ENCODE measurements at places on chromosomes 16 and 17.

DNA sequence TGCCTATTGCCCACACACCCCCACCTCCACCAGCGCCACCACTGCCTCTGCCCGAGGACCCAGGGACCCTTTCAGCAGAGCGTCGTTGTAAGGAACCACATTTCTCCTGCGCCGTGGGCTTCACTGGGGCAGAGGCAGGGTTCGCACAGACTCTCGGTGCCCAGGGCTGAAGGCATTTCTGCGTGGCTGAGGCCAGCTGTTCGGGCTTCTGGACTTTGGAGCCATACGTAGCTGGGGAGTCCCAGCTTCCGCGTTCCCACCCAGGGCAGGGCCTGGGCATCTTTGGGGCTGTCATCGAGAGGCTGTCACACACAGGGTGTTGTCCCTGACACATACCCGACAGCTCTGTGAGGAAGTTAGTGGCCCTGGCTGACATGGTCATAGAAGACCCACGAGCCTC, 16.0 kb upstream of the SMIM5 start:
- DNase-seq, result no peak
- peaks cover 73% of the 10 kb centered on the region for H3K36me3 ChIP-seq
- no peak overlapping the region for H3K27ac ChIP-seq
- no peak overlapping the region for H3K4me3 ChIP-seq

DNA sequence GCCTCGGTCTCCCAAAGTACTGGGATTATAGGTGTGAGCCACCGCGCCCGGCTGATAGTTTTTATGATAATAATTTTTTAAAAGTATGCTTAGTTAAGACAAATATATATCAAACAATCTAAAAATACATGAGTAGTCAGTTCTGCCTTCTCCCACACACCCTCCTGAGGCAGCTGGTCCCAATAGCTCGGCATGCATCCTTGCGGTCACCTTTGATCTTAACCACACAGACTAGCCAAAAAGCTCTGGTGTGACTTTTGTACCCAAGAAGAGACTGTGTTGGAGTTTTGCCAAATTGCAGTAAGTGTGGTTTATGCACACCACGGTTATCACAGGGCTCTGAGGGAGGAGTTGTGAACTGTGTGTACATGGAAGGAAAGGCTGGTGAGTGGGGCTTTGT, 25.6 kb downstream of the ATP6V0A1 start:
- peaks cover 93% of the 10 kb centered on the region for H3K36me3 ChIP-seq
- no peak for DNase-seq
- peak overlapping the region; percentile 55 for H3K27ac ChIP-seq
- H3K27me3 ChIP-seq, result no peaks in the 10 kb centered on the region

DNA sequence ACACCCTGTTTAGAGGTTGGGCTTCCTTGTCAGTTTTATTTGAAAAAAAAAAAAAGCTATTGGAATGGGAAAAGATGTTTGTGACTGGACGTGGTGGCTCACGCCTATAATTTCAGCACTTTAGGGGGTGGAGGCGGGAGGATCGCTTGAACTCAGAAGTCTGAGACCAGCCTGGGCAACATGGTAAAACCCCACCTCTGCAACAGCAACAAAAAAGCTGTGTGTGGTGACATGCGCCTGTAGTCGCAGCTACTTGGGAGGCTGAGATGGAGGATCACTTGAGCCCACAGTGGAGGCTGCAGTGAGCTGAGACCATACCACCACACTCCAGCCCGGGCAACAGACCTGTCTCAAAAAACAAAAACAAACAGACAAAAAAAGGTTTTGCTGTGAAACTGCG, 66.1 kb upstream of the SIAH1 start:
- H3K4me3 ChIP-seq, result no peak overlapping the region
- peak; percentile 18 for DNase-seq
- peaks cover 8% of the 10 kb centered on the region for H3K4me1 ChIP-seq
- H3K36me3 ChIP-seq, result no peaks in the 10 kb centered on the region
- H3K27me3 ChIP-seq, result no peaks in the 10 kb centered on the region

GRCh38 chr16:17657045-17657444, 186.3 kb upstream of the XYLT1 start:
- H3K27me3 ChIP-seq, result no peaks in the 10 kb centered on the region
- no peak overlapping the region for H3K4me3 ChIP-seq
- no peaks in the 10 kb centered on the region for H3K36me3 ChIP-seq
- no peak for DNase-seq

- peaks cover 9% of the 10 kb centered on the region for H3K4me1 ChIP-seq
- no peak overlapping the region for H3K27ac ChIP-seq
- no peak overlapping the region for H3K4me3 ChIP-seq
Measured at GRCh38 chr17:41417576-41418015, 6.8 kb downstream of the KRT37 start.

DNA sequence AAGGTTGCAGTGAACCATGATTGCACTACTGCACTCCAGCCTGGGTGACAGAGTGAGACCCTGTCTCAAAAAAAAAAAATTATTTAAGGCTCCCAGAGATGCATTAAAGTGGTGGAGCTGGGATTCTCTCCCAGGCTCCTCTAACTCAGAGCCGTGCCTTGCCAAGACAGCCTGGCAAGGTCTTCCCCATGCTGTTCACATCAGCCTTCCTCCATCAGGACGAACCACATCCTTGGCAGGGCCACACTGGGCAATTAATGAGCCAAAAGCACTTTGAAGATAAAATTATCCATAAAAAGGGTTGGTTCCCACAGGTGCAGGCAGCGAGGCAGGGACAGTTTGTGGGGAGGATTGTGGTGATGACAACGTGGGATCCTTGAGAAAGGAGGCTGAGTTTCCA, 19.8 kb upstream of the BBS2 start:
- no peaks in the 10 kb centered on the region for H3K36me3 ChIP-seq
- DNase-seq, result no peak
- H3K4me3 ChIP-seq, result no peak overlapping the region
- H3K27ac ChIP-seq, result no peak overlapping the region
- no peaks in the 10 kb centered on the region for H3K4me1 ChIP-seq
- no peaks in the 10 kb centered on the region for H3K27me3 ChIP-seq

- no peak overlapping the region for H3K27ac ChIP-seq
- H3K4me1 ChIP-seq, result no peaks in the 10 kb centered on the region
- no peak for DNase-seq
- H3K36me3 ChIP-seq, result peaks cover 25% of the 10 kb centered on the region
- no peaks in the 10 kb centered on the region for H3K27me3 ChIP-seq
Measured at GRCh38 chr17:82907797-82908542, 68.1 kb upstream of the ZNF750 start.

DNA sequence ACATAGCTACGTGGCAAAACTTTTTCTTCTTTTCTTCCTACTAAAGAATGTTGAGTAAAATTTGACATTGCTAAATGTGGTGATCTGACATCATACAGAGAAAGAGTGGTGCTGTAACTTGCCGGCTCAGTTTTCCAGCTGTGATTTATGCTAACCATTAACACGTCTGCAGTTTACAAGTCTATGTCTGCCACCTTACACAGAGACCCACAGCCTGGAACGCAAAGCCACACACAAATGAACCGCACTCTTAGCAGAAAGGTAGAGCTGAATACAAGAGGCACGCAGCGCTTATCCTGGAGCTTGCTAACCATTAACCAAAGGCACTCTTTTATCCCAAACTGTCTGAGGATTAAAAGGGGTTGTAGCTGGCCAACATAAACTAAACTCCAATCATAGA, 31.9 kb downstream of the CACNG1 start:
- H3K27me3 ChIP-seq, result no peaks in the 10 kb centered on the region
- H3K36me3 ChIP-seq, result peaks cover 12% of the 10 kb centered on the region
- no peak overlapping the region for H3K4me3 ChIP-seq
- no peak for DNase-seq

- H3K27ac ChIP-seq, result peak overlapping the region; percentile 96
- H3K4me1 ChIP-seq, result peaks cover 11% of the 10 kb centered on the region
- peak overlapping the region; percentile 63 for H3K4me3 ChIP-seq
- H3K27me3 ChIP-seq, result no peaks in the 10 kb centered on the region
Measured at GRCh38 chr16:57244463-57244766, 644 bp upstream of the ARL2BP start.

DNA sequence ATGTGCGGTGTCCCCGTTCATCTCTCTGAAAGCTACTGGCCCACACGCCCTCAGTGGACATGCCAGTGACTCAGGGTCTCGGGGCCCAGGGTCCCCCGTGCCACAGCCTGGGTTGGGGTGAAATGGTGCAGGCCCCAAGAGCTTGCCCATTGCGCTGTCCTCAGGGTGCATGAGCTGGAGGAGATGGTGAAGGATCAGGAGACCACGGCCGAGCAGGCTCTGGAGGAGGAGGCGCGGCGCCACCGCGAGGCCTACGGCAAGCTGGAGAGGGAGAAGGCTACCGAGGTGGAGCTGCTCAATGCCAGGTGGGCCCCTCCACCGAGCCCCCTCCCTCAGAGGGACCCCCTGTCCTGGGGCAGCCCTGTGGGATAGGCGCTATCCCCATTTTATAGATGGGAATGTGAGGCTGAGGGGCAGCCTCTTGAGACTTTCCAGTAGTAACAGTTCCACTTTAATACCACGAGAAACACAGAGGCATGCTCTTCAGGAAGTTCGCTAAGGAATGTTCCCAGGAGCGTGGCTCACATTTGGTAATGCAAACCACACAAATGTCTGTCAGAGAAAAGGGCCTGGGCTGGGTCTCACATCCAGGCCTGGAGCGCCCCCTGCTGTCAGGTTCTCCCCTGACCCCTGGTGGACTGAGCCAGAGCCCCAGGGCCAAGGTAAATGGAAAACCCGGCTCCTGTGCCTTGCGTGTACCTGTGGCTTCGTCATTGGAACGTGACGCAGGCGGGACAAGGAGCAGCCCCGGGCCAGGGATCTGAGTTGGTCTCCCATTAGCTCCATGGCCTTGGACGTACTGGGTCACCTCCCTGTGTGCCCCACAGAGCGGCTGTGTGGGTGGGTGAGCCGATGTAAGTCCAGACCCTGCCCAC, 133.7 kb downstream of the RAB11FIP4 start:
- no peaks in the 10 kb centered on the region for H3K36me3 ChIP-seq
- no peak overlapping the region for H3K27ac ChIP-seq
- peak; percentile 91 for DNase-seq
- H3K4me3 ChIP-seq, result no peak overlapping the region
- H3K27me3 ChIP-seq, result no peaks in the 10 kb centered on the region

GRCh38 chr16:71408536-71408935, 33.3 kb downstream of the TLE7 start:
- H3K4me1 ChIP-seq, result no peaks in the 10 kb centered on the region
- no peak overlapping the region for H3K27ac ChIP-seq
- no peaks in the 10 kb centered on the region for H3K36me3 ChIP-seq
- H3K27me3 ChIP-seq, result no peaks in the 10 kb centered on the region

DNA sequence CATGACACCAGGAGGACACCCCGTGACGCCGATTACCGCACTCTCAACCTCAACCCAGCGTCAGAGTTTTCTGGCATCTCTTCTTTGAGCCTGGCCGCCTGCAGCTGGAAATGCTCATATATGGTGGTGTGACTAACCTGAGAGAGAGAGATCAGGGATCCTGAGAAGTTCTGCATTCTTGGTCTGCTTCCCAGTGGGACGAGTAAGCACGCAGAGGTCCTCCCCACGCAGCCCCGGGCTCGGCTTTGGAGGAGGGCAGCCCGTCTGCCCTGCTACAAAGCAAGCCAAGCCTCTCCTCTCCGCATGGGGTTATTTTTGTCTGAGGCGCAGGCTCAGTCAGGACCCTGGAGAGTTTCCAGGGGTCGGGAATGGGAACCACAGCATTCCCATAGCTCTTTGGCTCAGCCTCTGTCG, 16.5 kb downstream of the CRISPLD2 start:
- H3K27ac ChIP-seq, result peak overlapping the region; percentile 88
- H3K4me1 ChIP-seq, result no peaks in the 10 kb centered on the region
- H3K27me3 ChIP-seq, result no peaks in the 10 kb centered on the region
- peak; percentile 93 for DNase-seq

- no peaks in the 10 kb centered on the region for H3K36me3 ChIP-seq
- no peak for DNase-seq
- H3K27ac ChIP-seq, result no peak overlapping the region
- no peaks in the 10 kb centered on the region for H3K27me3 ChIP-seq
- no peak overlapping the region for H3K4me3 ChIP-seq
Measured at GRCh38 chr17:70034158-70034557, 40.9 kb upstream of the KCNJ16 start.

DNA sequence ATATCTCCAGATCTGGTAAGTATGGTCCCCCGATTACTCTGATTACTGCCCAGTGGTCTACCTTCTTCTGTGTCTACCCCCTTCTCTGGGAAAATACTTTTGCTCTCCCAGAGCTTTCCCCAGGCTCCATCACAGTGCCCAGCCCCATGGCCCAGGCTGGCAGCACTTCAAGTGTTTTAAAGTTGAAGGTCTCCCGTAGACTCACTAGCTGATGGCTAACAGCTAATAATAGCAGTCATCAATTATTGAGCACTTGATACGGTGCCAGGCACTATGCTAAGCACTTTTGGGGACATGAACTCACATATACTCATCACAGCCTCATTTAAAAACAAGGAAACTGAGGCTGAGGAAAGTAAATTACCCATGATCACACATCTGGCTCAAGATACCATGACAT, 33.4 kb downstream of the DCUN1D3 start:
- peak overlapping the region; percentile 22 for H3K27ac ChIP-seq
- no peak for DNase-seq
- no peaks in the 10 kb centered on the region for H3K27me3 ChIP-seq

DNA sequence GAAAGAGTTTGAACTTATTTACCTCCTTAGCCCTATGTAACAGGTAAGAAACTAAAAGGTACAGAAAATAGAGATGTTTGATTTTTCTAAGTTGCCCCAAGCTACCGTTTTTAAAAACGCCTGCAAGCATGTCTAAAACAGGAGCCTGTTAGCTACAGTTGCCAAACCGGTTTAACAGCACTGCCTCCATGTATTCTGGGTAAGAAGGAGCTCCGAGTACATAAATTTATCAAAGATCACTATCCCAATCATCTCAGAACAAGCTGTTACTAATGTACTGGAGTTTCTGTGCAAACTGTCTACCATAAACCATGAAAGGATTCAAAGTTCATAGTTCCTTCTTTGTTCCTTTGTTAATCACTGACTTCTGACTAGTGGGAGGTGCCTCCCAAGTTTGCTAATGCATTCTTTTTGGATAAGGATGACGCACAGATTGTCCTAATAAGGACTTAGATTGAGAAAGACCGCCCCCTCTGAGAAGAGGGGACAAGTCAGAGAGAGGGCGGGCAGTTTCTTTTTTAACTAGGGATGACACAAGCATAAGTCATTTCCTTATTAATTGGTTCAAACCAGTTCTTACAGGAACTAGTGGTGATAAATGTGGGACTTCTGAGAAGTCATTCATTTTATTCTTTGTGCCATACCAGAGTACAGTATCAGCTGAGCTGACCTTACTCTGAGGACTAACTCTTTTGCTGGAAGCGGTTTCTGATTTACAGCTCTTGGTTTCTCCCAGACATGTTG, 55.3 kb downstream of the TUBD1 start:
- peaks cover 37% of the 10 kb centered on the region for H3K36me3 ChIP-seq
- H3K4me1 ChIP-seq, result no peaks in the 10 kb centered on the region
- H3K4me3 ChIP-seq, result peak overlapping the region; percentile 56

- no peak for DNase-seq
- H3K36me3 ChIP-seq, result no peaks in the 10 kb centered on the region
- no peaks in the 10 kb centered on the region for H3K27me3 ChIP-seq
Measured at GRCh38 chr16:56888806-56889205, 23.8 kb downstream of the SLC12A3 start.

All from right atrium auricular region (tissue), 2 donors.